Stimulated activated CD4-positive, alpha-beta T cell treated with anti-CD3 and anti-CD28 coated beads, Interleukin-12 subunit alpha, Interleukin-12 subunit beta, amount 100 ng/mL, for 24 hours (primary cell): ENCODE measurements at places on chromosomes 2 and 18.

DNA sequence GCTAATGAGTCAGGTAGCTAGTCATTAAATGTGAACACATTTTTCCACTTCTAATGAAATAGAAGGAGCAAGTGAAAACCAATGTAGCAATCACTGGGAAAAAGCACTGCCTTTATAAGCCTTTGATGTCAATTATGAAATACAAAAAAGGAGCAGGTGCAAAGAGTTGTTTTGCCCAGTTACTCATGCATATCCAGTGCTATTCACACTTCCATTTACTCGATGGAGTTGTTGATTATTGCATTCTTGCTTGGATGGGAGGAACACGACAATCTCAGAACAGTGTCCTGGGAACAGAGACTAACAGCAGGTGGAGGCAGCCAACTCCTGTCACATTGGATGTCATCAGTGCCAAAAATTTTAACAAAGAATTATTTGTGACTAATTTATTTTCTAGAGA lies 372.5 kb downstream of the CBLN2 start:
- no peak for DNase-seq

DNA sequence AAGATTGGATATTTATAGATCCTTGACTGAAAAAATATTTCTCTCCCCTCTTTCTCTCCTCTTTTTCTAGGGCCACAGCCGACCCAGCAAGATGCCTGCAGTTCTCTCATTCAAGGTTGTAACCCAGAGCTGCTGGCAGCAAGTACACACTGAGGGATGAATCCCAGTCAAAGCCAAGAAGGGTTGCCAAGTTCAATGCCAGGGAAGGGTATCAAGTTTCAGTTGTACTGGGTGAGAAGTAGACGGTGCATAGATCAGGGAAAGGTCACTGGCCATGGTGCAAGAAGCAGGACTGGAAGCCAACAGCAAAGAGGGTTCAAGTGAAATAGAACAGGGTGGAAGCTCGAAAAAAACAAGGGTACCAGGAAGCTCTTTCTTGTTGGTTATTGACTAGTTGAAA lies 170.2 kb downstream of the NRP2 start:
- DNase-seq = no peak

GRCh38 chr2:118993392-118993752 lies 51.4 kb downstream of the MARCO start:
- no peak for DNase-seq

- DNase-seq = no peak
Measured at GRCh38 chr2:151860210-151860609, 32.0 kb upstream of the ARL5A start.

DNA sequence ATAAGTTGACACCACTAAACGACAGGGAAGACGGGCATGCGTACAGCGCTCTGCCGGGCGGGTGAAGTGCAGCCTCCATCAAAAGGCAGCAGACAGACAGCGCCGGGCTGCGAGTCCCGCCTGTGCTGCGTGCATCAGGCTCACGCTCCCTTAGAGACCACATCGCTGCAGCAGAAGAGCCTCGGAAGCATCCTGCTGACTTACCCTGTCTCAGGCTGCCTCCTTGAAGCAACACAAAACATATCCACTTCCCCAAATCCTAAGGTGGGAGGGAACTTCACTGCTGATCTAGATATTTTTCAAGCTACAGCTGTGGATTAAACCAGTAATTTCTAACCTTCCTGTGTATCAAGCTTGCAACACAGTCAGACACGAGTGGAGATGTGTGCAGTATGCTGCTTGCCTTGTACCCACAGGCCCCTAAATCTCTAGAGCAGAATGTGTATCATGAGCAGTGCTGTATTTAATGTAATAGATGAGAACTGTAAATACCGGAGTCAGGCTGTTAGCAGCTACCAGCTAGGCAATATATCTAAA lies 6.4 kb downstream of the MYT1L start:
- DNase-seq = no peak

DNA sequence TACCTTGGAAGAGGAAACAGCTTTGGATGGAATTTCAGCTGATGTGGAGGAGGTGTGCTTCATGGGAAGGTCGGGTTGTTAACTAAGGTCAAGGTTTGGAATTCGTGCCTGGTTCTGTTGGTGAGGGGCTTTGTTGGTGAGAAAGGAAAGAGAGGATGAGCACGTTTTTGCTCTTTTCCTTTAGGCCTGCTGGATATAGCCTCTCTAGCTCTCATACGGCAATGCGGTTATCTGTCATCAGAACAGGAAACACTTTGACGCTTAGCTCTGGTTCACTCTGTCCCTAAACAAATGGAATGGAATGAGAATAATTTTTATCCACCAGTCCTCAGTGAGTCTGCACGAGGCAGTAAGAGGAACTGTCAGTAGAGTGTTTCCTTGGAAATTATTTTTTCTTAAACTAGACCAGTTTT lies 169.7 kb upstream of the NOSTRIN start:
- DNase-seq = no peak

DNA sequence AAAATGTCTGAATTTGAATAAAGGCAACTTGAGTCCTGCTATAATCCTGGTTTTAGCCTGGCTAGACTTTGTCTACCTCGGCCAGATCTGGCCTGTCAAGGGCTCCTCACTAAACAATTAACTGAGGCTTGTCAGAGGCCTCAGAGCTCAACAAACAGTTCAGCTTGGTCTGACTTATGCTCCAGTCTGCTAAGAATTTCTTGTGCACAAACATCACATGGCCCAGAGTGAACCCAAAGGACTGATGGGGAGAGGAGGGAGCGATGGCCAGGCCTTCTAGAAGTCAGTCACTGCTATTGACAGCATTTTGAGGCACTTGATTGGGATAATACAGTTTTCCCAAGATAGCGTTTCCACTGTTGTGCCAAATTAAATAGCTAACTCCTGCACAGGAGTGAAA lies 555.1 kb upstream of the ID2 start:
- DNase-seq = no peak

GRCh38 chr2:134169788-134170187 lies 84.1 kb upstream of the MGAT5 start:
- DNase-seq = no peak

GRCh38 chr2:176872406-176872805 lies 340.2 kb upstream of the HNRNPA3 start:
- no peak for DNase-seq

- DNase-seq = no peak
Measured at GRCh38 chr2:105879106-105879802, 134.5 kb downstream of the NCK2 start.

DNA sequence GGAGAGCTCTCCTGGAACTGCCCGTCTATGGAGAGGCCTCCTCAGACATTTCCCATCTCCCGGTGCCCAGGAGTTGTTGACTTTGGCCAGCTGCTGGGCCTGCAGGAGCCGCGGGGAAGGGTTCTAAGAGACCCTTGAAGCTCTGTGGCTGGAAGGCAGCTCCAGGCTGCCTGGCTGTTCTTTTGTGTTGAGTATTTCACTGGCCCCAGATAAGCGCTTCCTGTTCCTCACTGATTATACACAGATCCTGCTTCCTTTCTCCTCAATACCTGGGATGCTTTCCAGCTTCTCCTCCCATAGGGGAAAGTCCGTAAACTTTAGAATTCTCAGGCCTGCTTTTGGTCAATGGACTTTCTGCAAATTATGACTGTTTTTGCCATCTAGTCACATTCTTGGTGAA lies 57.8 kb downstream of the TGOLN2 start:
- DNase-seq = no peak

GRCh38 chr18:55322178-55322735 lies 265.7 kb downstream of the TCF4 start:
- no peak for DNase-seq

- DNase-seq = peak; percentile 13
Measured at GRCh38 chr2:149160701-149161217, 122.3 kb downstream of the LYPD6B start.

DNA sequence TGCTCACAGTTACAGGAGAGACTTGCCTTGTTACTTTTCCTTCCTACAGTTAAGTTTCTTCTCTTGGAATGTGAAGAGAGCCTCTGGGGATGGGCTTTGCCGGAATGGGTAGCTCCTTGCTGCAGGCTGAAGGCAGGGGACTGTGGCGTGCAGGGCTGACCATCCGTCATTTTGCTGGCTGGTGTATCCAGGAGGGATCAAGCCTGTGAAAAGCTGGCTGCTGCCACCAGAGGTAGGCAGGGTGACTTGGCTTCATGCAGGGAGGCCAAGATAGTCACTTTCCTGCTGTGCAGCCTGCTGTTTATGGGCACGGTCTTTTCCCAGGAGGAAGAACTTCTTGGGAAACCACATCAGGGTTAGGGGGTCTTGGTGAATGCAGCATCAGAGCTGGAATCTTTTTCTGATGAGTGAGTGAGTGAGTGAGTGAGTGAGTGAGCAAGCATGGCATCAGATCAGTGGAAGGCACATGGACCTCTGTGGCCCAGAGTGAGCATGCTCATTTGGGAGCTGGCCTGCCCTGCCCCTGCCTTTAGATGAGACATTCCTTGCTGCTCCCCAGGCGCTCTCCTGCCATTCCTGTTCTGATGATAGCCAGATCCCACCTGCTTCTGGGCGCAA lies 33.0 kb downstream of the FHOD3 start:
- no peak for DNase-seq

DNA sequence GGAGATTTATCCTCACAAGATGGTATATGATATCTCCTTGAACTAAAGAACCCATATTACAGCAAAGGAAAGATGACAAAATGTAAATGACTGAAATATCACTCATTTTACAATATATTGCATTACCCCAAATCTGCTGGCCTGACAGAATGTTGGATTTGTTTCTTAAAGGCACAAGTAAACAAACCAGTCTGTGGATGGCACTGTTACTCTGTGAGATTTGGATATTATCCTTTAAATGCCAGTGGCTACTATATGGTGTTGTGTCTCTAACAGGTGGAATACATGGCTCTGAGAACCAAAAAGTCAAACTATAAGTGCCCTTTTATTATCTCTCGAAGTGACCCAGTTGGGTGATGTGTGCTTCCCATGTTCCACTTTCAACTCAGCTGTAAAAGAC lies 125.7 kb downstream of the PDE1A start:
- DNase-seq = no peak

DNA sequence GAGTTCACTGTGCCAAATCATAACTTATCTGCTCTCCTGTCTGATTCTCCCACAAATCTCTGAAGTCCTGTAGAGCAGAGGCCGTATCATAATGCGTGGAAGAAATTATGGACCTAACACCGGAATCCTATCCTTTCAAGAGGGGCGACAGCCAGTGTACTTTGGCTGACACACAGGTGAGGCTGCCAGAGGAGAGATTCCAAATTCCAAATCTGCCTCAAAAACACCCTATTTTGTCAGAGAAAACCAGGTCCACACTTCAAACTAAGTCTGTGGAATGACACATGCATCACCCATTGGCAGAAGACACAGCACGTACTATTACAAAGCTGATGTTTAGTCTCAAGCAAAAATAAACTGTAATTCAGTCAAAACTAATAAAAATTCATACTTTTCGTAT lies 139.2 kb upstream of the PID1 start:
- no peak for DNase-seq

DNA sequence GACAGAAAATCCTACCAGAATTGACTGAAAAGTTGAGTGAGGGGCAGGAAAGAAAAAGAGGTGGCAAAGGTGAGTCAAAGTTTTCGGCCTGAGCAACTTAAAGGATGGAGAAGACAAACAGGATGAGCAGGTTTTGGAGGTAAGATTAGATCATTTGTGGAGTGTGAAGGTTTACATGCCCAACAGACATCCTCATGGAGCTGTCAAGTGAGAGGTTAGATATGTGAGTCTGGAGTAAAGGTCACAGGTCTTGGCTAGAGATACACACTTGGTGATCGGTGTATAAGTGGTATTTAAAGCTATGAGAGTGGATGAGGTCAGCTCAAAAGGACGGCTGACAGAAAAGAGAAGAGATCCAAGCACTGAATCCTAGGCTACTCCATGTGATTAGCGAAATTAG lies 11.1 kb upstream of the MYL12A start:
- DNase-seq = no peak

GRCh38 chr2:171320208-171320621 lies 113.6 kb downstream of the METTL8 start:
- DNase-seq = no peak

DNA sequence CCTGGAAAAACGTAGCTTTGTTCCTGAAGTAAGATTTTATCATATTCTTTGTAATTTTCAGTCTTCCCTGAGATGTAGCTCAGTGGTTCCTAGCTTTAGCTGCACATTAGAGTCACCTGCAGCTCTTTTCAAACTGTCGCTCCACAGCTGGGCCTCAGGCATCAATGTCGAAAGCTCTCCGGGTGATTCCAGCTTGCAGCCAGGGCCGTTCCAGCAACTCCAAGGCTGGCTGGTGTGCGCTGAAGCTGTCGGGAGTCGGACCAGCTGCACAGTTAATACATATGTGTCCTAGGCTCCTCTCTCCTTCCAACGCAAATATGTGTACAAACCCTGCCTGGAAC lies 609 bp upstream of the ZNF2 start:
- no peak for DNase-seq

GRCh38 chr18:74951165-74951760 lies 257.7 kb downstream of the PTGR3 start:
- DNase-seq = no peak

- no peak for DNase-seq
Measured at GRCh38 chr2:115574667-115575066, 1132.2 kb downstream of the DPP10 start.

GRCh38 chr2:36512705-36513104 lies 85.3 kb downstream of the FEZ2 start:
- DNase-seq = no peak

DNA sequence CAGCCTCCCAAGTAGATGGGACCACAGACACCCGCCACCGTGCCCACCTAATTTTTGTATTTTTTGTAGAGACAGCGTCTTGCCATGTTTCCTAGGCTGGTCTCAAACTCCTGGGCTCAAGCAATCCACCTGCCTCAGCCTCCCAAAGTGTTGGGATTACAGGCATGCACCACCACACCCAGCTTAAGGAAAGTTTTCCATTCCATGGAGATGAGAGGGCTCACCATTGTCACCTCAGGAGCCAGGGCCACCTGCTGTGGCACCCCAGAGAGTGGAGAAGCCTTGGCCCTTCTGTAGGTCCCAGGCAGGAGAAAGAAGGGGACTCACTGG lies 4.6 kb downstream of the SLC35F6 start:
- DNase-seq = no peak

DNA sequence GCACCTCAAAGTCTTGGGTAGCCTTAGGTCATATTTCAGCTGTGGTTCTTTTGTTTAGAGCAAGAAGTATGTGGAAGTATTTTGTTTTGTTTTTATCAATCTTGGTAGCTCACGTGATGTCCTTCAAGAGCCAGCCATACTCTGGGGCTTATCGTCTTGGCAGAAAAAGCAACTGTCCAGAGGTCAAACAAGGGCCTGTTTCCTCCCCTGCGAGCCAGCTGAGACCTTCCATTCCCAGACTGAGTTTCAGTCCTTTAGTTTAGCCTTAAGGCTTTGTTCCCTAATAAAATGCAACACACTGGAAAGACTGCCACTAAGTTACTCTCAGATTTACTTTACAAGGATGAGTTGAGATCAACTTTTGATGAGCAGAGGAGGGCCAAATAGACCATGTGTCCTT lies 63.5 kb downstream of the TXNL1 start:
- no peak for DNase-seq
